ENCODE measurements at places on chromosomes 13 and 19.

- DNase-seq: peak; percentile 95
Measured at GRCh38 chr13:30114571-30115256, 192.6 kb downstream of the KATNAL1 start.

DNA sequence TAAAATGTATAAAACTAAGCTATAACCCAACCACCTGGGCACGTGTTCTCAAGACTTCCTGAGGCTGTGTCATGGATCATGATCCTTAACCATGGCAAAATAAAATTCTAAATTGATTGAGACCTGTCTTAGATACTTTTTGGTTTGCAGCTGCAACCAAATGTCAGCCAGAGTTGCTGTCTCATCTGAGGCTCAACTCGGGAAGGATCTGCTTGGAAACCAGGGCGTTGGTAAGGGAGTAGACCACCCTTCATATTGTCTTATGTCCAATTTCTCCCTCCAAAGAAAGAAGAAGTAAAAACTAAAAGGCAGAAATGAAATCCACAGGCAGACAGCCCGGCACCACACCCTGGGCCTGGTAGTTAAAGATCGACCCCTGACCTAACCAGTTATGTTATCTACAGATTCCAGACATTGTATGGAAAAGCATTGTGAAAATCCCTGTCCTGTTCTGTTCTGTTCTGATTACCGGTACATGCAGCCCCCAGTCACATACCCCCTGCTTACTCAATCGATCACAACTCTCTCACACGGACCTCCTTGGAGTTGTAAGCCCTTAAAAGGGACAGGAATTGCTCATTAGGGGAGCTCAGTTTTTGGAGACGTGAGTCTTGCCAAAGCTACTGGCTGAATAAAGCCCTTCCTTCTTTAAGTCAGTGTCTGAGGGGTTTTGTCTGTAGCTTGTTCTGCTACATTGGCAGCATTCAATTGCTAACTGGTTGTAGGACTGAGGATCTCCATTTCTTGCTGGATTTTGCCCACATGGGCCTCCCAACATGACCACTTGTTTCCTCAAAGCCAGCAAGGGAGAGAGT, 22.9 kb upstream of the IGSF23 start:
- no peak for DNase-seq

- no peak for DNase-seq
Measured at GRCh38 chr19:31113293-31113692, 235.9 kb downstream of the TSHZ3 start.

DNA sequence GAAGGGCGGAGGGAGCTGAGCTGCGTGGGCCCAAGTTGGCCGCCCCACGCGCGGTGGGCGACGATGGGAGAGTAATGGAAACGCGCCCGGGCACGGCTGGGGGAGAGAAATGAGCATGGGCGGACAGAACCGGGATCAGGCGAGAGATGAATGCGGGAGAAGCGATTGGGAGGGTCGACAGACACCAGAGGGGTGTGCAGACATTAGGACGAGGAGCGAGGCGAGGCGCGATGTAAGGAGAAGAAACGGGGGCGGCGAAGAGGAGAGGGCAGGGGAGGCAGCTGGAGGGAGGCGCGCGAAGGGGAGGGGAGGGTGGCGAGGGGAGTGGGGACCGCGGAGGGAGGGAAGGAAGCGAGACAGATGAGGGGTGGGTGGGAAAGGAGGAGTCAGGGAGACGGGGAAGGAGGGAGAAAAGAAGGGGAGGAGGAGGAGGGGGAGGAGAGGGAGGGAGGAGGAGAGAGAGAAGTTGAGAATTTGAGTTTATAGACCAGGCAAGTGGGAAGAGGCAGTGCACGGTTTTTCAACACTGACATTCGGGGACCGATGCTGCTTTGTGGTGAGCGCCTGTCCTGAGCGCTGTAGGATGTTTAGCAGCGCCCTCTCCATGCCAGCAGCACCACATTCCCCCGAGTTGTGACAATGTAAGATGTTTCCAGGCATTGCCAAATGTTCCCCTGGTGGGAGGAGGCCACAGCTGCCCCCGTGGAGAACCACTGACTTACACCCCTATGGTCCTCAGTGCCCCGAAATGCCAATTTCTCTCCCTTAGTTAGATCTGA, at the start of gene SHISA7:
SHISA7 (minus strand) TSS at position 256 of the 779 bp plus-strand sequence. CDS start 437 bp downstream, outside the sequence.
- no peak for DNase-seq

DNA sequence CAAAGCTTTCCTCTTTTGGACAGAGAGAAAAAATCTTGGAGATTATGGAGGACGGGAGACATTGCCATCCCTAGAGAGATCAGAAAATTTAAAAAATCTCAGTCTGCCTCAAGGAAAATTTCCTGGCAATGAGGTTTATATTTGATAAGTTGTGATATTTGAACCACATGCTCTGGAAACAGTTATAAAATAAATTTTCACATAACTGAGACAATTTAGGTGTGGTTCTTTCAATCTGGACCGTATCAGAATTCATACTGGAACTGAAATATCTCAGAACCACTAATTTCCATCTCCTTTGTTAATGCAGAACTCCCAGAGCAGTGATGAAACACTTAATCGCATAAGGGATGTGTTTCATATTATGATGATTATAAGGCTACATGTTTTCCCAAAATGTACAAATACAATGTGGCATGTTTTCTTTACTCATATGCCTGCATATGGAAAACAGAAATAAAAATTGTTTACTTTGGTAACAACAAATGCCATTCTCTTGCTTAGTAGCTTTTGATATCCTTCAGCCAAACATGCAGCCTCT, 13.7 kb downstream of the UBE2L5 start:
- DNase-seq: no peak

GRCh38 chr13:68347220-68347619, 1117.1 kb upstream of the PCDH9 start:
- DNase-seq: no peak

GRCh38 chr13:93690139-93690538, 463.5 kb downstream of the GPC6 start:
- no peak for DNase-seq

GRCh38 chr19:23905771-23906170, 8.9 kb upstream of the ZNF726 start:
- DNase-seq: no peak

DNA sequence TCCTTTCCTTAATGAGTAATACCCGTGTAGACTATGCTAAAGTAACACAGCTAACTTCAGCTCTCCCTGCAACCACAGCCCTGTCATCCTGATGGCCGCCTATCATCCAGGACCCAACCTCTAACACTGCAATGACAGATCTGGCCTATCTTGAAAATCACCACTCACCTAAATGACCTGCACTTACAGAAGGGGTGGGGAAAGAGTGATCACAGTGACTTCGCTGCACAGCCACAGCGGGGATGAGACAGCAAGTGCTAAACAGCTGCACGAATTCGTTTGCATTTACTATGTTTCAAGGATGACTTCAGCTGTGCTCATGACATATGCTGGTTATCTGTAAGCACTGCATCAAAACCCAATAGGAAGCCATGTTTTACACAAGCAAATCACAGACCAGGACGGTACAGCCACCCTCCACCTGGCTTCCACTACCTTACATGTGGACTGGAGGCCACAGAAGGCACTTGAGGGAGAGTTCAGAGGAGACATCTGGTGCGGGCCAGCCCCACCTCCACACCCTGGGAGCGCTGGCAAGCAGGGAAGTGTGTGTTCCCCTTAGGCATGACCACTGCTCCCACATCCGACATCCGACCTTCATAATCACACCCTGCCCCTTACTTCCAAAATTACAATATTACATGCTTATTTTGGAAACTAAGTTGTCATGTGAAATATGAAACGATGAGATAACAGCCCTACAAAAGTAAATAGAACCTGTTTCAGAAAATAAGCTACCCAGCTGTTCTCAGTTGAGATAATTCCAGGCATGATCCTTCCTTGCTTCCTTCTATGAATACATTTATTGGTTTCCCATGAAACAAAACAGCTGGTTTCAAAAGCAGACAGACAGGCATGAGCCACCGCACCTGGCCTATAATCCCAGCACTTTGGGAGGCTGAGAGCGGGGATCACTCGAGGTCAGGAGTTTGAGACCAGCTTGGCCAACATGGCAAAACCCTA, 95.7 kb downstream of the STK24 start:
- no peak for DNase-seq

DNA sequence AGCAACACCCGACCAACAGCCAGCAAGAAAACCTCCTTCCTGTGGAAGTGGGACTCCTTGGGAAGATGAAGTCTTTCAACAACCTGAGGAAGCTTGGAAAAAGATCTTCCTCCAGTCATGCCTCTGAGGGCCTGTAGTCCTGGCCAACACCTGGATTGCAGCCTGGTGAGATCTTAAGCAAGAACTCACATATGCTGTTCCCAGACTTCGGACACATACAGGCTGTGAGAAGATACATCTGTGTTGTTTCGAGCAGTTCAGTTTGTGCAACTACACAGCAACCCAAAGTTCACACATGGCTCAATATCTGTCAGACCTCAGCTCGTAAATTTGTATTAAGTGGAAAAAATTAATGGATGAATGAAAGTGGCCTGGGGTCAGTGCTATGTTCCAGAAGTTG, 65.1 kb upstream of the UBAC2 start:
- no peak for DNase-seq

DNA sequence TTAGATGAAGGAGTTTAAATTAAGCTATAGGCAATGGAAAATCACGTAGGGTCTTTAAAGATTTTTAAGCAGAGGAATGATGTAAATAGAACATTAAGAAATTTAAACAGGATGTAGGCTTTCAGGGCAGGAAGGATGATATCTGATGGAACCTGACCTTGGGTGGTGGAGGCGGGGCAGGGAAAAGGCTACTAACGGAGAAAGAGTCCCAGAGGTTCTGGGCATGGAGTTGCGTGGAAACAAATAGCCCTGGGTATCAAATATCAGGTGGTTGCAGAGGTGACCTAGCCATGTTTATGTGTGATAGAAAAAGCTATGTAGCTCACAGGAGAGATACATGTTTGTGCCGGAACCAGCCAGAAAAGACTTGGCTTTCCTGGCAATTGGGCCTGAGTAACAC, 7.8 kb upstream of the CDK8 start:
- no peak for DNase-seq

- no peak for DNase-seq
Measured at GRCh38 chr19:36100476-36100875, 10.5 kb upstream of the OVOL3 start.

- DNase-seq: no peak
Measured at GRCh38 chr19:56117376-56117884, 3.7 kb downstream of the ZNF787 start.

DNA sequence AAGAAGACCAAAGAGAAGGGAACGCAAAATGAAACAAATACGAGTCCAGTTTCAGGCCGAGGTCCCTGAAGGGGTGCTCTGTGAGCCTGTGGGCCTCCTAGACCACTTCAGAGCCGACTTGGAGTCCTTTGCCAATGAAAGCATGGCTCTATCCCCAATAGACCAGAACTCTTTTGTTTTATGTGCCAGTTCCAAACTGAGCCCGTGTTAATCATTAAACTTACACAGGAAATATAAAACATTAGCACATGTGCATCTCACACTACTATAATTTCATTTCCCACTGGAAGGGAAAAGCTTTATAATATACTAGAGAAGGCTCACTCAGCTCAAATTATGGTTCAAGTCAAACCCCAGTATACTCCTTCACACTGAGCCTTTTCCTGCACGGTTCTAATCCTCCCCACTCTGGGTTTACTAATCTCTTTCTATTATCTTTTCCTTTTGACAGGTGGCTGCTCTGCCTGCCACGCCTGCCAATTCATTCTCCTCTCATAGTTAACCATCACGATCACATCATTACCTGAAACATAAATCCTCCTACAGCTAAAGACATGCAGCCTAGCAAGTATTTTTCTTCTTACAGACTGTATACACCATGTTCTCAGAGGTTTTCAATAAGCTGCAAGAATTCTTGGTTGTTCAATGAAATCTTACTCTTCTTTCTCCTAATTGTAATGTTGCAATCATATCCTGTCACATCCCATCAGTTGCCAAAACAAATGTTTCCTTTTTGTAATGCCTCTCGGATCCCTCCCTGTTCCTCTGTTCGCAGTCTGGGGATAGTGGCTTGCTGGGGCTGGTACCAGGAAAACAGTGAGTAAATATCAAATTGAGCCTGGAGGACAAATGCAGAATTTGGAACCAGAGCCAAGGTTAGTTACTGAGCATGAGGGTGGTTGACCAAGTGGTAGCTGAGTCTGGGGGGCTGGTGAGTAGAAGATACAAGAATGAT, 18.8 kb upstream of the WASF3 start:
- no peak for DNase-seq

DNA sequence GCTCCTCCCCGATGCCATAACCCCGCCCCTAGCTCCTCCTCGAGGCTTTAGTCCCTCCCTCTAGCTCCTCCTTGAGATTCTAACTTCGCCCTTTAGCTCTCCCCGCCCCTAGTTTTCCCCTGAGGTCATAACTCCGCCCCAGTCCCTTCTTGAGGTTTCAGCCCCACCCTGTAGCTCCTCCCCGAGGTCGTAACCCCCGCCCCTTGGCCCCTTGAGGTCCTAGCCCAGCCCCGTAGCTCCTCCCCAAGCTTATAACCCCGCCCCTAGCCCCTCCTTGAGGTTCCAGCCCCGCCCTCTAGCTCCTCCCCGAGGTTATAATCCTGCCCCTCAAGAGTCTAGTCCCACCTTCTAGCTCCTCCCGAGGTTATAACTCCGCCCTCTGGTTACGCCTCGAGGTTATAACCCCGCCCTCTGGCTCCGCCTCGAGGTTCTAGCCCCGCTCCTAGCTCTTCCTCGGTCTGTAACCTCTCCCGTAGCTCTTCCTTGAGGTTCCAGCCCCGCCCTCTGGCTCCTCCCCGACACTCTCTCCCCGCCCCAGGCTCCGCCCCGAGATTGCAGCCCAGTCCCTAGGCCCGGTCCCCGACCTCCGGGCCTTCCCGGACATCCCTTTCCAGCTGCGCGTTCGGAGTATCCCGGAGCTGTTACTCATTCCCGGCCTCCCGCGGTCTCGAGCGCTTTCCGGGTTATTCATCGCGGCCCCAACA, 1.4 kb downstream of the PLAUR start:
- DNase-seq: peak; percentile 89

GRCh38 chr19:29329460-29330134, 116.6 kb upstream of the UQCRFS1 start:
- no peak for DNase-seq

GRCh38 chr19:32901504-32902161, 32.1 kb upstream of the SLC7A9 start:
- no peak for DNase-seq

- no peak for DNase-seq
Measured at GRCh38 chr19:38718747-38719543, 25.3 kb downstream of the CAPN12 start.

DNA sequence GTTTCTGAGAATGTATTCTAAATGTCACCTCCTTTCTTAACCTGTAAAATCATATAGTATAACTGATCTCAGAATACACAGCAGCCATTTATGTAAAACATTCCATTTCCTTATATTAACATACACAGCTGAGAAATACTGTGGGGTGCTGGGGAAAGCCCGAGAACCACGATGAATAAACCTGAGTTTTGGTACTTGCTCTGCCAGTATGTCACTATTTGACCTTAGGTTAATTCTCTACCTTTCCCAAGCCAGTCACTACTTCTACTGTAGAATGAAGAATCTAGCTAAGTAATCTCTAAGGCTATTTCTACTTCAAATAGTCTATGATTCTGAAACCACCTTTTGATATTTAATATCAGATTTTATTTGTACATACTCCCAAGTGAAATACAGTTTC, 173.7 kb downstream of the TBC1D4 start:
- no peak for DNase-seq

DNA sequence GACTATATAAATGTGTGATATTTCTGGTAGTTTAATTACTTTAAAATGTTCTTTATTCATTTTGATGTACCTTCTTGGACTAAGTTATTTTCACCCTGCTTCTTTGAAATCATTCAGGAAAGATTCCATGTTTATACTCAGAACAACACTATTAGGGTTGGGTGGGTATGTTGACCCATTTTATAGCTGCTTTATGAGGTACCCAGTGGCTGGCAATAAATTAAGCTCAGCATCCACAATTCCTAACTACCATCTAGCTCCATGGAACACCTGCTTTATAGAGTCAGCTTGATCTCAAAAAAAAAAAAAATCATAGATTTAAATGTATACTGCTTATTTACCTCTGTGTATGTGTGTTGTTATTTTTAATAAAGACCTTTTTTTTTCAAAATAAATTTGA, 78.9 kb upstream of the ZNF91 start:
- DNase-seq: no peak
